ENCODE measurements at places on chromosomes 1 and 21.

DNA sequence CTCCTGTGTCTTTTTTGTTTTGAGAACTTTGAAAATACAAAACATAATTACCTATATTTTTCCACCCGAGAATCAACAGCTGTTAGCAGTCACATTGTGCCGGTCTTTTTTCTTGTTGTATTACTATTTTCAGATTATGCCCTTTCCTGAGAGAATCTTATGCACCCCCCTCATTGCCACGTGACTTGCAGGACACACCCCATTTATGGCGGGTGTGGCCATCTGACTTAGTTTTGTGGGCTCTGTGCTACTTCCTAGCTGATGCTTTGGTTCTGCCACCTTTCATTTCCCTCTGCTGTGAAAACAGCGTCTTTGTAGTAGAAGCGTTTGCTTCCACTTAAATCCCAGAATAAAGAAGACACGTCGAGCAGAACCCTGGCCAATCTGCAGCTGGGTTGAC lies 82.8 kb upstream of the SOX13 start:
- no peak for DNase-seq

GRCh38 chr21:45308194-45309068 lies 20.7 kb upstream of the POFUT2 start:
- DNase-seq, result no peak

GRCh38 chr1:43285269-43285990 lies at the start of gene C1orf210:
Gene C1orf210 (minus strand): TSS chr1:43285581. CDS start chr1:43283270, 2,311 bp downstream.
- no peak for DNase-seq

DNA sequence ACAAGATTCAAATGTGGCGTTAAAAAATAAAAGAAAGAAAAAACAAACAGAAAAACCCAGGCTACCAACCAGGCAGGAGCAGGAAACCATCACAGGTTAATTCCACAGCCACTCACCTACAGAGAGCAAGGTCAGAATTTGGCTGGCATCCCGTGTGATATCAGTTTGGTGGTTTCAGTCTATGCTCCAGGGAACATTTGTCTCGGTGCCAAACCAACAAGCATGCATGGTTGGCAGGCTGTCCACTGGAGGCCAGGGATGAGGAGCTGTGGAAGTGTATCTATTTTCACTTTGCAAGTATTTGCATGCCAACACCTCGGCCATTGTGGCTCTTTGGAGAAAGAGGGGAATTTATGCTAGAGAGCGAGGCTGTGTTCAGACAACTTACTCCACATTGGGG lies 53.1 kb upstream of the PROX1 start:
- DNase-seq, result no peak

DNA sequence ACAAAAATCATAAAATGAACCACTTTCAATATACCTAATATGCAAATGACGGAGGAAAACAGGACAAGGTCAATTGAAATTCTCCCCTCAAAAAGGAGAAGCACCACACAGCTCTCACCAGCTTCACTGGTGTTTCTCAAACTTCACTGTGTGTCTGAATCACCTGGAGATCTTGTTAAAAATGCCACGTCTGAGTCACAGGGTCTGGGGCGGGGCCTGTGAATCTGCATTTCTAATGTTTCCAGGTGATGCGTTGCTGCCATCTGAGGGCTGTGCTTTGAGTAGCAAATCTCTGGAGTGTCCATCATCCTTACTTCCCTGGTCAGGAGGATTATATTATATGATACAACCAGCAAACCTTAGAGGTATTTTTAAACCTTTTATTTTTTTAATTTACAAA lies 9.0 kb downstream of the CLDN19 start:
- DNase-seq, result no peak

DNA sequence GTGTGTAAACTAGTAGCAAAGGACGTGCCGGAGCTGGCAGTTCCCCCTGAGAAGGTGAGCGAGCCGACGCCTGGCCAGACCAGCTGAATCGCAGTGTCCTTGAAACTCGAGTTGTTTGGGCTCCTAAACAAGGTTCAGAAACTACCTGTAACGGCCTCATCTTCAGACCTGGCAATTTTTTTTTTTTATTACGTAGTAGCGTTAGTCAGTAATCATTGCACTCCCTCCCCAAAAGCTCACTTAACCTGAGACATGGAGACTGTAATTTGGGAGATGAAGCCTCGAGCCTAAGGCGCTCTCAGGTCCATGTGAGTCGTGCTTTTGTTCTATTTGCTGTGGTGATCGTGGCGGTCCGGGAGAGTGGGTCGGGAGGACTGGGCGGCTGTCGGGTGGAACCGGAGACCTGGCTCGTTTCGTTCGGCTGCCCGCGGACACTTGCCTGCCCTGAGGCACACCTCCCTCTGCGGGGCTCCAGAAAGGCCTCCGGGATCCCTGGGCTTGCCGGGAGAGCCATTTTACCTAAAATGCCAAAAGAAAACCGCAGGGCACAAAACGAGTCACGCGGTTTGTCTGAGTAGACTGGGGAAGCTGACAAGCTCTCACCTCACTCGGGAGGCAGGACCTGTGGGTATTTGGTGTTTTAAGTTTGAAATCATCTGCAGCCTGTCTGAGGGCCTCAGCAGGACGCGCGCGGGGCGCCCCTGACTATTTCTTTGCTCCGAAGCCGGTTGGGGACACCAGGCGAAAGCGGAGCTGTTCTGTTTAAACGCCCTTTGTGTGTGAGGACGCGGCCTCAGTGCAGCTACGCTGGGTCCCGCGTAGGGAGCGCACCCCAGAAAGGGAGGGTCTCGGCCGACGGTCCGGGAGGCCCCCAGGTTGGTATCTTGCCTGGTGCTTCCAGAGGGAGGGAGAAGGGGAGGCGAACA lies 722 bp downstream of the LHX8 start:
- DNase-seq, result no peak

DNA sequence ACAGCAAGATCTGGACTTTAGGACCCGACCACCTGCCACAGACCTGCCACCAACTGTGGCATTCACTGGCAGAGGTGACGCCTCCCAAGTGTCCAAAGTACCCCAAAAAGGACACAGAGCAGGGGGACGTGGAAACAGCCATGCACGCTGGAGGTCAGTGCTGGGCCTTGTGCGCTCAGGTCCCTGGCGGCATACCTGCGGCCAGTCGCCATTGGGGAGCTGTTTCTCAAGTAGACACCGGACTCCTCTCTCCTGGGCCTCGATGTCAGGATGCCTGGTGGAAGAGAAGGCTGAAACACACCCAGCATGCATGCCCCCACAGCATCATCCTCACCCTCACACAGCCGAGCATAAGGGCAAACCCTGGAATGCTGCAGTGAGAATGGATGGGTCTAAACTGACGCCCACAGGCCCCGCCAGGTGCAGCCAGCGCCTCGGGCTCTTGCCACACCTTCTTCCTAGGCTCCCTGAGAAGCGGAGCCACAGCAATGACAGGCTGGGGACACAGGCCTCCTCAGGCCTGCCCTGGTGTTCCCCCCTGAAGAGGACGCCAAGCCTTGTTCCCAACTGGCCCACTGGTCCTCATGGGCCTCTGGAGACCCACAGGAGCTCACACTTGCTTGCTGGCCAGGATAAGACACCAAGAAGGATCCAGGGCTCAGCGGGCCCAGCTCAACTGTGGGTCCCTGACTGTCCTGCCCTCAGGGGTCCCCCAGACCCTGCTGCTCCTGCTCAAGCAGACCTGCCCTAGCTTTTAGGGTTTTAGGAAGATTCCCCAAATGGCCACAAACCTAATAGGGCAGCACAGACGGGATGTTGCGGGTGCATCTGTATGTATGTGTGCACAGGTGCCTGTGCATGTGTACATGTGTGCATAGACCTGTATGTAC lies 7.7 kb upstream of the SPATC1L start:
- no peak for DNase-seq

DNA sequence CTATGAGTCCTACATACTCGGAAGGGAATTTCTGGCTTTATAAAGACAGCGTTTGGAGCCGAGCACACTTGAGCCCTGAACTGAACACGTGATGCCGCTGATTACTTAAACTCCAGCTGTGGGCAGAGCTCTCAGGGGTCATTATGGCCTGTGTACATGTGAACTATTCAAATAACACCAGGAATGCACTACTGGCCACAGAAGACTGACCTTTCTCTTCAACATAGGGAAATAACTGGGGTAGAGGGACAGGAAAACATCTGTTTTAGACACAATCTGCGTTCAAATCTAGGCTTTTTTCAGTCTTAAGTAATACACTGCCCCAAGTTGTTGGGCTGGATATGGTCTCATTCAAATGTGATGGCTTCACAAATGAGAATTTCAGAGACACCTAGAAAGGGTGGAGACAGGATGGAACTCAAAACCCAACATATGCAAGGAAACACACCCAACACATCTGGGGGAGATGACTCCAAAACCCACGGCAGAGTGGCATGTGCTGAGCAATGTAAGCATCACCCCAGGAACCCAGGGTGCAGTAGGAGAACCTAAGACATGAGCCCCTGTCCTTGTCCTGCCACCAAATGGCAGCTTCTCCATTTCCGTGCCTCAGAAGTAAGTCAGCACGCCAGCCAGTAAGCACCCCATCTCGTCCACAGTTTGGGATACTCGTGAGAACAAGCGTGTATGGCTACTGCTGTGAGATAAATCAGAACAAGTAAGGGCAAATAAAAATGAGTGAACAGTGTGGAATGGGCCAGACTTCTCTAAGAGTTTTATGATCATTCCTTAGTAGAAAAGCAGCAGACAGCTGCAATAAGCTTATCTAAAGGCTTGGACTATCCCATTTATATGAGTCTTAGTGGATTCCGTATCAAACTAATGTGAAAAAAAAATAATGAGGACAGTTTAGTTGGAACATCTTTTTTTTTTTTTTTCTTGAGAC lies 24.9 kb downstream of the NID1 start:
- no peak for DNase-seq

GRCh38 chr1:227191607-227192006 lies 126.7 kb downstream of the CDC42BPA start:
- no peak for DNase-seq

DNA sequence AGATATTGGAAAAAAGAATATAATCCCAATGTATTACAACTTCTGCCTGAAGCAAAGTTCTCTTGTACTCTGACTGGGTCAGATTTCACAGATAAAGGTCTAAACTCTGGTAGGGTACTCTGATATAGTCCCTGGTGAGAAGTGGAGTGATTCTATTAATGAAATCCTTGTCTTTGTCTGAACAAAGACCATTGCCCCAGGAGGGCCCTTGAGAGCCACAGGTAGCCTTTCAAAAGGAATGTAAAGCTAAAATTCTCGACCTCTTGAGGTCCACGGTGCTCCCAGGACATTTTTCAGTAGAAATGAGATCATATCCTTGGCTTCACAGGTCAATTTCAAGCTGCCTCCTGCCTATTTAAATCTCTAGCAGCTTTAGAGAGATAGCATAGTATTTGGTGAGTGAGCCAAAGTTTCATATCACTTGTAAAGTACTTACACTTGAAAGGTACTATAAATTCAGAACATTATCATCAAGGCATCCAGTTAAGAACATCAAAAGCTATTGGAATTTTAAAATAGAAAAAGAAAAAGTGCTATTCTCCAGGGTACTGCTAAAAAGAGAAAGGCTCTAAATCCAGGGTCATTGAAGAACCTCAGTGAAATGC lies 10.1 kb downstream of the TNNI3K start:
- DNase-seq, result no peak

DNA sequence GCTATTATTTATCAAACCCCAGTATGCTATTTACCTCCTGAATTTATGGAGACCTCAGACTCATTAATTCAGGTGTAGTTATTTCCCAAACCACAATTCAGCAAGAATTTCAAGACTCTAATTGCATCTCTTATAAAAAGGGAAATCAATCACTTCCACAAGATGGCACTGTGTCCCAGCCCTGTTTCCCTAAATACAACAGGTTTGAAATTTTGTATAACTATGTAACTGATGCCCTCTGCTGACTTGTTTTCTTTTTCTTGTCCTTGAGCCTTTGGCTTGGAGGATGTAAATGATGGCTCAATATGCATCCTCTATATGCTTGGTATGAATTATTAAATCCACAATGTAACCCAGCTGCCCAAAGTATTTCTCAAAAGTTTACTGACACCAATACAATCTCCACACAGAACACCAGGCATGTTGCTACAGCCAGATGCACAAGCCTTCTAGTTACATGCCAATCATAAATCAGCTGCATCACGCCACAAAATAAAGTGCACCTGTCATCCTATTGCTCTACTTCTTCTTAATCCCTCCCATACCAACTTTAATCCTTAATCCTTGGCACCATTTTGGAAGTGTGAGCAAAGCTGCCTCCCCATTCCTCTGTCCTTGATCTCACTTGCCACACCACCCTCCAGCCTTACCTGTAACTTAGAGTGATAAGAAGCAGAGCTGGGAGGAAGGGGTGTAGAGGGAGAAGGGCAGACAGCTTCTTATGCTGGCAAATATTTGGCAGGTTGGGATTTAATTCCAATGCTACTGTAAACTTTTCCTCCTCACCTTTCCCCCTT lies 9.0 kb downstream of the C1orf105 start:
- DNase-seq, result no peak

DNA sequence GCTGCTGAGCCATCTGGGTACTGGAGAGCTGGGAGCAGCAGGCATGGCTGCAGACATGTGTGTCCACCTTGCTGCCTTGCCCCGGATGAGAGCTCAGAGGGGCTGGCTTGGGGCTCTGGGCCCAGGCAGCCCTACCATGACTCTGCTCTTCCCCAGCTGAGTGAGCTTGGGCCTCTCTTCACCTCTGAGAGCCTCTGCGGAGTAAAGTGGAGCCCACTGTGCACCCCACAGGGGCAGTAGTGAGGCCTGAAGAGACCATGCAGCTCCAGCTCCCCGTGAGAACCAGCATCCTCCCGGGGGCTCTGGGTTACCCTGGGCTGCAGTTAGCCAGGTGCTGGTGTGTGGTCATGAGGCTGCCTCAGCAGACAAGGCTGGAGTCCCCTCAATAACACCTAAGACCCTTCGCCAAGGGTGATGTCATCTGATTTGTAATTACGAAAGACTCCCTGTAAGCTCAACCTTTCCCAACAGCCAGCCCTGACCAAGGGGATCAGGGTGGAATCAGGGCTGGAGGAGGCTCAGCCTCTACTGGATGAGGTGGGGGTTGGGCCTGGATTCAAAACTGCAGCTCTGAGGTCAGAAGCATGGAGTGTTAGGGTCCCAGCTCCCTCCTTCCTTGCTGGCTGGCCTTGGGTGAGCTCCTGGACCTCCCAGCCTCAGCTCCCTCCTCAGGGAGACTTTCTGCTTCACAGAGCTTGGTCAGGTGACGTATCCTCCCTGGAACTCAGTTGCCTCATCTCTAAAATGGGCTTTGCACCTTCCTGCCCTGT lies 308.0 kb downstream of the MATN1 start:
- DNase-seq, result no peak

DNA sequence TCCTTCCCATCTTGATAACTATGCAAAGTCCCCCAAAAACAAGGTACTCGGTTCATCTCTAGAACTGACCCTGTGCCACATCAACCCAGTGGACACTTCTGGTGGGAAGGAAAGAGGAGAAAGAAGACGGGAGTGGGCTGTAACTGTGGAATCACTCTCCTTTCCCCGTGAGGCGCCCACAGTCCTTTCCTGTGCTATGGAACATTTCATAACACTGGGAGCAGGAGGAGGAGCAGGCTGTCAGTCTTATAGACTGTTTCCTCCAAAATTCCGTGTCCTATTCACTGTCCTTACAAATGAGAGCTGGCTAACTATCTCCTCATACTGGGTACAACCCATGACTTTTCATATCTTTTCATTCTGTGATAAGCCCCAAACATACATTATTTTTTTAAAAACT lies 40.7 kb downstream of the PLEKHA6 start:
- DNase-seq, result no peak
